ENCODE measurements at places on chromosomes 12 and 14.
A peak's percentile ranks its signal among the peaks of the same experiment; 100 is the strongest.

DNA sequence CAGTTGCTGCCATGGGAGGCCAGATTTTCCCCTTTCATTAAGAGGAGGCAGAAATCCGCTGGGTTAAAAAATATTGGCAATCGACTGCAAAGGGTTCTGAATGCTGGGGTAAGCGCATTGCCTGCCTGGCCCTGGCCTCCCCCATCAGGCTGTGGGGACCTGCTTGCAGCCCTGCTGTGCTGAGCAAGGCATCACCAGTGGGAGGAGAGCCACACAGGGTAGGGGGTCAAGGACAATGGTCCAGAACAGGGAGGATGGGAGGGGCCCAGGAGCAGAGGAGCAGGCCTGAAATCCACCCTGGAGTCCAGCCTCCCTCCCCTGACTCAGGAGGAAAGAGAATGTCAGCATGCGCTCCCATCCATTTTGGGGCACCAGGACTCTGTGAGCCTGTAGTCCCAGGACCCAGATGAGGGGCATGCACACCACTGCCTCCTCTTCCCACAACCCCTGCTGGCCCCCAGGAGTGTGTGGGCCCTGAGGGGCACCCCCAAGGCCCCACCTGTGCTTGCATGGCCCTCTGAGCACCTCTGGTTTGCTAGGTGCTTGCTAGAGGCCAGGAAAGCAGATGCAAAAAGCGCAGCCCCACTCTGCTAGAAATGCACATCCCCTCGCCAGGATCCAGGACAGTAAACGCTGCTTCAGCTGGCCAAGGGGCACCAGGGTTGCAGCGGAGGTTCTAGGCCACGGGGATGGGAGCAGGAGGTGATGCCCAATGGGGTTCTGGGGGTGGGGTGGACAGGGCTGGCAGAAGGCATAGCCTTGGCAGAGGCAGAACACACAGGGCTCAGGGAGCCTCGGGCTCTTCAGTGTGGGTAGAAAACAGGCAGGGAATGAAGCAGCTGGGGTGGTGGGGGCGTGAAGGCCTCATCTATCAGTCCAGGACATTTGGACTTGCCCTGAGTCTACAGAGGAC lies 14.6 kb downstream of the TESC start:
- no peak for DNase-seq

- DNase-seq, result no peak
These were observed 106.3 kb downstream of the ETNK1 start for GRCh38 chr12:22731236-22731635.

- no peak for DNase-seq
These were observed 209.9 kb upstream of the IGF1 start for GRCh38 chr12:102690253-102690652.

GRCh38 chr12:21337453-21337852 lies 2.7 kb upstream of the SLCO1A2 start:
- no peak for DNase-seq

GRCh38 chr12:128467882-128468281 lies 200.9 kb downstream of the TMEM132C start:
- no peak for DNase-seq

- DNase-seq, result no peak
These were observed 135.7 kb downstream of the CNTN1 start for GRCh38 chr12:40827683-40828592.

GRCh38 chr14:65949711-65950516 lies 536.3 kb upstream of the CCDC196 start:
- DNase-seq, result peak; percentile 2

DNA sequence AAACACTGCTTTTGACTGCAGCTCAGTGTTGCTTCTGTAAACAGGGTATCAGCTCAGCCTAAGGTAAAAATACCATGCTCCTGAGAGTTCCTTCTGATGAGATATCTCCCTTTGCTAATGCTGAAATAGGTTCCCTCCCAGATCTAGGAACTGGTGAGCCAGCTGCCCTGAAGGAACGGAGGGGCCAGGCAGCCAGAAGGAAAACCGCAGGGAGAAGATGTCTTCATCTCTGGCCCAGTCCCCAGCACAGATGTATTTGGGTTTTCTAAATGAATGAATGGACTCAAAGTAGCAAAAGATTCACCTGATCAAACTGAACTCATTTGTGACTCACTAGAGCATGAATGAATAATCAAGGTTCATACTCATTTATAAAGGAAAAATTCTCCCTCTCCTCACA lies 247.8 kb downstream of the MSRB3 start:
- no peak for DNase-seq

GRCh38 chr12:33349791-33350190 lies 89.8 kb downstream of the SYT10 start:
- no peak for DNase-seq

DNA sequence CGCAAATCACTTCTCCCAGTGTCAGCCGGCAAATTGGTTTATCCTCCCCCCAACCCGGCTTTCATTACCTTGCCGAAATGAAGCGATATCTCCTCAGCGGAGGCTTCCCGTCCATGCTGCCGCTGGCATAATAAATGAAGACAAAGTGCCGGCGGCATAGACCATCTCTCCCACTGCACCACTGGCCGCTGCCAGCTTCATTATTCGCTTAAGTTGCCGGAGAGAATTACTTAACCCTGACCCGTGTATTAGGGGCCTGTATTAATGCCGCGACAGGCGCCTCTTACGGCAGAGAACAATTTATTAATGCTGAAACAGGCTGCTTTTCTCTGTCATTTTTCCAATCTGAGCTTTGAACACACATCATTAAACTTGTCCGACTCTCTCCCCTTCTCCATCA lies 17.5 kb upstream of the GPATCH2L start:
- DNase-seq, result no peak

Data from hypothalamus (tissue), 51 donors.